ENCODE measurements at places on chromosomes 2 and 18. TPM values are rescaled to one million over a fixed set of nuclear protein-coding genes. Genes with fewer than 3 reads are reported as not detected.

Gene CTLA4
- not detected for total RNA-seq

Gene SMCHD1
- total RNA-seq, result 16.8 TPM

Gene LINC00305
- total RNA-seq, result not detected

Gene ZNF532
- total RNA-seq, result 21.8 TPM

Gene BZW1
- total RNA-seq, result 413 TPM

Gene ELOA2
- not detected for total RNA-seq

Gene DLGAP1
- total RNA-seq, result not detected

Gene COL3A1
- total RNA-seq, result 0.16 TPM

Gene SF3B6
- total RNA-seq, result 233 TPM

Gene IL36A
- not detected for total RNA-seq

Gene ANKRD36B
- 3.8 TPM for total RNA-seq

Gene NR4A2
- 2.4 TPM for total RNA-seq

Gene TSPYL6
- not detected for total RNA-seq

Gene SLC30A3
- total RNA-seq, result 3.8 TPM
